ENCODE measurements at places on chromosomes 16 and 17. TPM values are rescaled to one million over a fixed set of nuclear protein-coding genes. Genes with fewer than 3 reads are reported as not detected.

ATP2C2 gene
- total RNA-seq: 3,342 TPM

RPL27 gene
- 705 TPM for total RNA-seq

GRCh38 chr16:53043428-53043831, 9.3 kb downstream of the CHD9NB start:
- peak; percentile 23 for DNase-seq

- no peak for DNase-seq
Observed at GRCh38 chr16:72723781-72724180, 324.1 kb downstream of the ZFHX3 start.
